Neuronal stem cell (in vitro differentiated cells): ENCODE measurements at places on chromosomes 3 and 15.

DNA sequence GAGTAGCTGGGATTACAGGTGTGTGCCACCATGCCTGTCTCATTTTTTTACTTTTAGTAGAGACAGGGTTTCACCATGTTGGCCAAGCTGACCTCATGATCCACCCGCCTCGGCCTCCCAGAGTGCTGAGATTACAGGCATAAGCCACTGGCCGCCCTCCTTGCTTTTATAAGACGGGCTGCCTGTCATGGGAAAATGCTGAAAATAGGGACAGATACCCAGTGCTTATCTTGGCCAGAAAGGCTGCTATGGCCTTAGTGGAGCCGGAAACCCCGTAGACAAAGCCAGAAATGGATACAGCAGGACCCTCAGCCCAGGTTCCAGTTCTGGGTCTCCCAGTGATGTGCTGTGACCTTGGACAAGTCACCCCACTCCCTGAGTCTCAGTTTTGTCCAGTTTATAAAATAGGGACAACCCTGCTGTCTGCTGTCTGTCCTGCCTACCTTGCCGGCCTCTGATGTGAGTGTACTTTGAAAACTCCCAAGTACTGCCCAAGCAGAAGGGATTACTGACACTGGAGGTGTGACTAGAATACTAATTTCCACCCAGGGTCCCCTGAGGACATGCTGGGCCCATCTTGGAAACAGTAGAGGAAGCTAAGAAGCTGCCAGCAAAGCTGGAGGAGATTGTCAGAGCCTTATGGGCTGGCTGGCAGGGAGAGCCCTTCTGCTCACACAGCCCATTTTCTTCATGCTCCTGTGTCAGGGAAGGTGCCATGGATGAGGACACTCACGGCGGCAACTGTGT is 59.6 kb downstream of the BDH1 start:
- DNase-seq: no peak

DNA sequence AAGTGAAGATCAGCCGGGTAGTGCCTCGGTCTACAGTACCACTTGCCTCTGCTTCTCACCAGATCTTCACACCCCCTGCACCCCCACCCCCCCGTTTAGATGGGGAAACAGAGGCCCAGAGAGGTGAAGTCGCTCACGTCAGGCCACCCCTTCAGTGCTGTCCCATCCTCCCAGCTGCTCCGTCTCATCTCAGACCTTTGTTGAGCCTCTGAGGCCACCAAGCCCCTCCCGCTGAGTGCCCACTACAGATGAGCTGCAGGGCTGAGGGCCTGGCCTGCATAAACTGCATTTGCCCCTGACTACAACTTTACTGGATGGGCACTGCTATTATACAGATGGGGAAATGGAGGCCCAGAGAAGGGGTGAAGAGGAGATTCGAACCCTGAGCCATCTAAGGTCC is 35.8 kb downstream of the ADAMTS7 start:
- DNase-seq: no peak

GRCh38 chr3:73432023-73432705 is 192.6 kb downstream of the PDZRN3 start:
- DNase-seq: peak; percentile 38

GRCh38 chr3:131329774-131330173 is 51.8 kb upstream of the NUDT16 start:
- DNase-seq: no peak

DNA sequence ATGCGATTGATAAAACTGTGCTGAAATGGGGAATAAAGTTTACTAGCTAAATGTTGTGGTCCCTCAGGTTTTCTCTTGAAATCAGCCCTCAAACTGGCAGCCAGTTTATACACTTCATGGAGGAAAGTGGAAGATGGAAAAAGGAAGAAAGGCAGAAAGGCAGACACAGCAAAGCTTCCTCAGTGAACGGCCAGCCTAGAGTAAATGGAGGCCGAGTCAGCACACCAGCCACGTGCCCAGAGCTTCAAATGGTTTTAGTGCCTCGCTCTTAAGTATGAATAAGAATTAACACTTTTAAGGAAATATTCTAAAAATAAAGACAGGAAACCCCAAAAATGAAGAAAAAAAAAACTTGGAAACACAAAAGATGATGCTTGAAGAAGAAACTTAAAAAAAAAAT is 48.3 kb downstream of the GNB4 start:
- DNase-seq: no peak

DNA sequence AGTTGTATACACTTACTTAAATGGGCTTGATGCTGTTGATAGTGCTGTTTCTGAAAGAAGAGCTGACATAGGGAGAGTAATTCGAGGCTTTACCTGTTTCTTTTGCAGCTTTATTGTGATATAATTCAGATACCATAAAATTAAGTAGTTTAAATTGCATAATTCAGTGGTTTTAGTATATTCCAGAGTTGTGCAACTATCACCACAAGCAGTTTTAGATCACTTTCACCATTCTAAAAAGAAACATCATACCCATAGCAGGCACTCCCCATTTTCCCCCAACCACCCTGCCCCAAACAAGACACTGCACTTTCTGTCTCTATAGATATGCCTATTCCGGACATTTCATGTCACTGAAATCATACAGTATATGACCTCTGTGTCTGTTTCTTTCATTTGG is 98.5 kb downstream of the MTHFS start:
- DNase-seq: no peak

DNA sequence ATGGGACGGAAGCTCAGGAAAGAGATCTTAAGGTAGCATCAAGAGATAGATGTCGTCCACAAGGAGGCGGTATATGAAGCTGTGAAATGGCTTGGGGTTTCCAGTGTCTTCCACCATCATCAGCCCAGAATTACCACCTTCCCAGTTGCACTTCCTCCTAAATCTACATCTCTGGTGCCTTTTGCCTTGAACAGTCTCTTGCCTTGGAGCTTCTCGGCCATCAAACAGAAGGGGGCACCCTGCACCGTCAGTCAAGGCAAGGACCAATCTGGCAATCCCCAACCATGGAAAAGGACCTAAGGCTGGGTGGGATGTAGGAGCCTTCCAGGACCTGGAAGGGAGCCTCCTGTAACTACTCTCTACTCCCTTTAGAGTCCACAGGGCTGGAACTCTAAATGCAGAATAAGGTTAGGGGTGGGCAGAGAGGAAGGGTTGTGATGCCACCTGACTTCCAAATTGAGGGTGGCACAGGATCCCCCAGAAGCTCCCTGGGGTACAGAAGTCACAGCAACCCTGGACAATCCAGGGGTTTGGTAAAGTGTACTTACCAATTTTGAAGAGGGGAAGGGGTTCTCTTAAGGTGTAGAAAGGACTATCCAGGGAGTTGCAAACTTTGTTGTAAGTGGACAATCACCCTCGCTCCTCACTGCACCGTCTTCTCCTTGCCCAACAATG is 1.0 kb upstream of the RYR3 start:
- DNase-seq: peak; percentile 38

GRCh38 chr15:61227269-61227949 is 1.7 kb downstream of the RORA start:
- DNase-seq: peak; percentile 9

- DNase-seq: no peak
Observed at GRCh38 chr15:74821091-74821789, 5.2 kb upstream of the CPLX3 start.

DNA sequence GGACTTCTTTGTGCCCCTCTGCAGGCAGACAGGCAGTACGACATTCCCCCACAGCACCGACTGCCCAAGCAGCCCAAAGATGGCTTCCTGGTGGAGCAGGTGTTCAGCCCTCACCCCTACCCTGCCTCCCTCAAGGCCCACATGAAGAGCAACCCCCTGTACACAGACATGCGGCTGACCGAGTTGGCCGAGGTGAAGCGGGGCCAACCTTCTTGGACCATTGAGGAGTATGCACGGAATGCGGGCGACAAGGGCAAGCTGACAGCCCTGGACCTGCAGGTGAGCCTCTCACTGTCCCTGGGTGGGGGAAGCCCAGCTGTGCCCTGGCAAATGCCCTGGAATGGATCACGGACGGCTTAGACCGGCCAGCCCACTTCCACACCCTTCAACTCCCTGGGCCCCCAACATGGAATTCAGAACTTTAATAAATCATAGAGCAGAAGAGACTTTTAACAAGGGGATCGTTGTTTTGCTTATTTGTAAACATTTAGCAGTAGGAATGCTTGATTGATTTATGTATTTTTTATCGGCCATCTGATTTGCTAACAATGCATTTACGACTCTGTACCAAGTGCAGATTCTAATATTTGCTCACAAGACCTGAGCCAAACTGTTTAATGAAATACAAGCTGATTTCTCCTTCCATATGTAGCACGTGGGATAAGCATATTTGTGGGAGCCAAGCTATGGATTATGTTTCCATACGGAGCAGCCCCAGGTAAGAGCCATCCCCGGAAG is 31.1 kb downstream of the MINAR1 start:
- DNase-seq: no peak

- DNase-seq: no peak
Observed at GRCh38 chr3:43183456-43183855, 77.6 kb upstream of the POMGNT2 start.
